KG1 (cell line): ENCODE measurements at places on chromosomes 4 and X.

GRCh38 chrX:45601052-45601451 lies 400.4 kb upstream of the DIPK2B start:
- no peak for DNase-seq

DNA sequence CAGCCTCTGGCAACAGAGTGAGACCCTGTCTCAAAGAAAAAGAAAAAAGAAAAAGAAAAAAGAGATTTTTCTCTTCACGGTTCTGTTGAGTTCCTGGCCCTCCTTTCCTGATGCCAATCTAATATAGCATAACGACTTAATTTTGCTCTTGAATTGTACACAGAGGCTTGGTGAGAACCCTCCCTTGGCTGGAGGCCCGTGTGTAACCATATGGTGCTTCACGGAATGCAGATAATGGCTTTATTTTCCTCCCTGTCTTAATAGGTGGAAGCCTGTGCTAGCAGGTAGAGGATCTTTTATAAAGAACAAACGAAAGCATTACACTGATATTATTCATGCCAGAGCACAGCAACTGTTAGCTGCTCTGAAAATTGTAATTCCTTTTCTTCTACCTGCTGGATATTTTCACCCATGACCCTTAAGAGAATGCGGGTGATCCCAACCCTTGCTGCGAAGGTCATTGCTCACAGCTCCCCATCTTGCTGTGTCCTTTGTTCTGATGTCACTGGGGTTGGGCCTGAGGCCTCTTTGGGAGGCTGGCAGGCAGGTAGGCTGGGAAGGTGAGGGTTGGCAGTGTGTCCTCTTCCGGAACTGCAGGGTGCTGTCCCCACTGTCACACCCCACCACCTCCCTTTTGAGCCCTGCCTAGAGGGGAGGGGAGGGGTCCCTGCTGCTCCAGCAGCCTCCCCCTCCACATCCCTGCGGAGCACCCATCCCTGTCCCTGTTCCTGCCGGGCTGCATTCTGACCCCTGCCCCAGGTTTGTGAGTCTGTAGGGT lies 83.8 kb upstream of the STOX2 start:
- DNase-seq: no peak

DNA sequence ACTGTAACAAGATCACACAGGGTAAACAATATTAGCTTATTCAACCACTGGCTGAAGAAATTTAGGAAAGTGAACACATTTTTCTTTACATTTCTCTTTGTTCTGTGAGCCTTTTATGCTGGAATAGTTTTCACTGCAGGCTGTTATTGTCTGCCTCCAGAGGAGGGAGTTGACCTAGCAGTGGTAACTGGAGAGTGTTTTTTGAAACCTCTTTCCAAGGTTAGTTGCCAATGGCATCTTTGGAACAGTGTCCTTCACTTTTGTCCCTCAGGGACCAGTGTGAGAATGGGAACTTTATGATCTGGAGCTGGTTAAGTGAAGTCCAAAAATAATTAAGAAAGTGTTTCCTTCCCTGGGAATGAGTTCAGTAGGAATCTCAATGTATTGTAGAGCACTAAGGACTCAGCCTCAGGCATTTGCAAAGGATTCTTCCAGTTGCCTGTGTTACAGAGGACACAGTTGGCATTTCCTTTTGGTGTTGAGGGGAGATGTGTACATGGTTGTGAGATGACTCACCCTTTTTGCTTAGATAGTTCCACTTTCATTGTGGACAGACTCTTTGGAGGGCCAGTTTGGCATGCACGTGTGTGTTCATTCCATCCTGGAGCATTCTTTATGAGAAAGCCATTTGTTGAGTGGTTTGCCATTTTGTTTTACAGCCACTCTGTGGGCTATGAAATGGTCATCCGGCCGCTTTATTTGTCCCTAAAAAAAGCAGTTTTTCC lies 61.3 kb downstream of the AR start:
- no peak for DNase-seq

DNA sequence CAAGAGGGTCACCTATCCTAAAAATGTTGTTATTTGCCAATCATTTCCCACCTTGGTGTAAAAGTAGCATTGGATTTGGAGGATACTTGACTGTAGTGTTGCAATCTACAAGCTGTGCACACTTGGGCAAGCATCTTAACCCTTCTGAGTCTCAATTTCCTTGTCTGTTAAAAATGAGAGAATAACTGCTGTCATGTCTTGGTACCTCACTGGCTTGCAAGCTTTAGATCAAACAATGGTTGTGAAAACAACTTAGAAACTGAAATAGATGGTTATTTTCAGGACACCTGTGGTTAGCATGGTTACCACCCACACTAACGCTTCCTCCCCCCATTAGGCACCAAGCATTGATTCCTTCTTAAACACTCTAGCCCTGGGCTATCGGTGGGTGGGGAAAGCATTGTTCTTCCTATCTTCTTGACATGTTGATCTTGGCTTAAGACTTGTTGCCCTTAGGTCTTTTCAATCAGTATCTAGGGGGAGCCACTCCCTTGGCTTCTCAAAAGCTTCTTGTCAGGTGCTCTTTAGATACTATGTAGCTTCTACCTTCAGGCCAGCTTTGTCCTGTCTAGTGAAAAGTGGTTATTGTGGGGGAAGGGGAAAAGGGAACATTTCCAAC lies 10.6 kb upstream of the AMOT start:
- DNase-seq: no peak

GRCh38 chrX:16138108-16138427 lies 14.7 kb downstream of the GRPR start:
- no peak for DNase-seq

- DNase-seq: no peak
Observed at GRCh38 chr4:141180991-141181761, 39.5 kb upstream of the ZNF330 start.

GRCh38 chr4:105878668-105879067 lies 16.6 kb upstream of the NPNT start:
- DNase-seq: no peak

DNA sequence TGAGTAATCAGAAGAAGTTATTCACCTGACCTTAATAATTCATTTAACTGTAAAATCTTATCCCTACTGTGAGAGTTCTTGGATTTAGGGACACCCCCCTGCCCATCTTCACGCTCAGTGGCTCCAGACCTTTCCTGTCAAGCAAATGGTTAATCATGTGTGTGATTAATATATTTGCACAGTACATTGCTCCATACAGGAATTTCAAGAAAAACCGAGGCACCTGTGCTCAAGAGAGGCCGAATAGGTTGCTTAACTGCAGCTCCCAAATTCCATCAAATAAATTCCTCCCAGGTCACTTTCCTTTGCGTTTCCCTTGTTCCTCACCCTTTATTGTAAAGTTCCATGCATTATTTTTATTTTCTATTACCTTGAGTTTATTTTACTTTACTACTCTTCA lies 119.5 kb downstream of the STOX2 start:
- DNase-seq: no peak

DNA sequence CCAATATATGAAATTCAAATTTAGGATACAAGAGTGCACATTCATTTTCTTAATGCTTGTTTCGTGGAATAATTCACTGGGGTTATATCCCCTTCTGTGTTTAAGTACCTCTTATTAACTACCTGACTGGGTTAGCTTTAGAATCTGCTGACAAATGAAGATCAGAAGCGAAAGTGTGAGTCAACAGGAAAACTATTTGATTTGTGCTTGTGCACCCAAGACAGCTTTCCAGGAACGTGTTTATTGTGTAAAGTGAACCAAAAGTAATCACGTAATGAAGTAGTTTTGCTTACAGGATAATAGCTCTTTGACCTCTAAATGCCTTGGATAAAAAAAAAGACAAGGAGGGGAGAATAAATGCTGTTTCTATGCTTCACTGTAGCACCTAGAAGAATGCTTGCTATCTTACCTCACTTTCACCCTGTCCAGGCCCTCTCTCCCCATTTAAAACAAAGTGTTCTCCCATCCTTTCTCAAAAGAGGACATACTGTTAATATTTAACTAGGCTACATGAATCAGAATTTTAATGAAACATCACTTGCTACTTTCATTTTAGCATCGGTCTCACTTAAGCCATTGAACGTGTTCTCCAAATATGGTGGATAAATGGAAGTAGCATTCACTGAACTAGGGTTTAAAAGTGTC lies 141.9 kb downstream of the THOC2 start:
- no peak for DNase-seq

DNA sequence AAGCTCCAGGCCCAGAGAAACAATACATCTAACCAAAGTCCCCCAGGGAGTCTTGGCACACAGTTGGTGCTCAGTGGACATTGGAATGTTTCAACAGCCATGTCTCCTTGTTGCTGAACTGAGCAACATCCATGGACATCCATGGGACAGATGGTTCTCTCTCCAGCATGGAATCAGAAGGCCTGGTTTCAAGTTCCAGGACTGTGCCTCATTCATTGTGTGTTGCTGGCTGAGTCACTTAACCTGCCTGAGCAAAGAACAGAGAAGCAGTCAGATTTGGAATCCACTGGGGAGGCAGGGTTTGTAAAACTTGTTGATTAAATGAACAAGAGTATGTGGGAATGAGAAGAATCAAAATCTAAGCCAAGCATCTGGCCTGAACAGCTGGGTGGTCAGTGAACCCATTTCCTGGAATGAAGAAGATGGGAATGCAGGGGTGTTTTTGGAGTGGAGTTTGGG lies 147.9 kb downstream of the CHIC2 start:
- DNase-seq: no peak

DNA sequence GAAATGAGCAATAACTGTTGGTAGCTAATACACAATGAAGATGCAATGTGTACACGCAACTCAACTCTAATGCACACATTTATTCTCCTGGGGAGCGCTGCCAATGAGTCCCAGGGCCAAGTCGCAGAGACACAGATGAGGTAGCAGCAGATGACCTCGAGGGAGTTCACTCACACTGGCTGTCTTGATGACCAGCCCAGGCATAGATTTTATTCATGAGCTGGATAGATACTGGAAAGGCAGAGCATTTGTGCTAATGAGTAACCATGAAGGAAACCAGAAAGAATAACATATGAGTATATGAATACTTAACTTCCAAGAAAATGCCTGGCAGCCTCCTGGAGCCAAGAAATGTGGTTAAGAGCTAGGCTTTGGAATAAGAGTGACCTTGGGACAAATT lies 42.3 kb downstream of the RASL11B start:
- no peak for DNase-seq

DNA sequence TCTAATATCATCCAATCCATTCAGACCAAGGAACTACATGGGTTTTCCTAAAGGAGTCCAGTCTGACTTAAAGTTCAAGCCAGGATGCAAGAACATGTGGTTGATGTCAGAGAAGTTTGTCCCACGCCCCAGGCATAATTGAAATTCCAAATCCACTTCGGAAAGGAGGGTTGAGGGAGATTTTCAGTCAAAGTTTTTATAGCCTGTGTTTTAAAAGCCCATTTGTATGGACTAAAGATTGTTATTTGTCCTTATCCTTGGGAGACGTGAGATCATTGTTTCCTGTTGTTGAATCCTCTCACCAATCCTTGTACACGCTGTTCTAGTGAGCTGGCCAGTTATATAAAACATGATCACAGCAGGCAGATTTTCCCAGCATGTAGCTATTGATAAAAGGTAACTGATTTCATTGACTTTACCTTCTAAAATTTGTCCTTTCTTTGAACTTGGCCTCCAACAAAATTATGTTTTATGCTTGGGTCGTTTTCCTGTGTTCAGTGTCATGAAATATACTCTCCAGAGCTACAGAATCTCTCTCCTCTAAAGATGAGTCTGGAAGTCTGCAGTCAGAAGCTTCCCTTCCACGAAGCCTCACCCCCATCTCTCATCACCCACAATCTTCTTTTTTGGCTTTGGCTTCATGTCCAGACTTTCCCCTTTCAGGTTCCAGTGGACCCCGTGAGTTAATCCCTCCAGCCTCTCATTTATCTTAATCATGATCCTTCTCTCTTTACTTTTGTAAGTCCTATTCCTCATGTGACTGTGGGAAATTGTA lies 92.9 kb downstream of the ATP10D start:
- DNase-seq: no peak

DNA sequence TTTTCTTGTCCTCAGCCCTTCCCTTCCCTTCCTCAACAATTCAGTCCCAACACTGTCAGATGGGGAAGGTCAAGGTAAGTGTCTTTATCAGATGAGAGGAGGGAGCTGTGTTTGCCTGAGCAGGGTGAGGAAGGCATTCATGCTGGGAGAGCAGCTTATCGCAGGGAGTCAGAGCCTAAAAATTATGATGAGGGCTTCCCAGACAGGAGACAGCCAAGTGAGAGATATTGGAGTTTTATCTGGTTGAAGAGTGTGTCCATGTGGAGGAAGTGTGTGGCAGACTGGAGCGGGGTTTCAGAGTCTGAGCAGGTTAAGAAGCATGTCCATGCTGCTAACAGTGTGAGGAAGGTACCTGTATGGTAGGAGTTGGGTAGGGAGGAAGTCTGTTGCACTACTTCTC lies 18.4 kb downstream of the BEX4 start:
- no peak for DNase-seq

DNA sequence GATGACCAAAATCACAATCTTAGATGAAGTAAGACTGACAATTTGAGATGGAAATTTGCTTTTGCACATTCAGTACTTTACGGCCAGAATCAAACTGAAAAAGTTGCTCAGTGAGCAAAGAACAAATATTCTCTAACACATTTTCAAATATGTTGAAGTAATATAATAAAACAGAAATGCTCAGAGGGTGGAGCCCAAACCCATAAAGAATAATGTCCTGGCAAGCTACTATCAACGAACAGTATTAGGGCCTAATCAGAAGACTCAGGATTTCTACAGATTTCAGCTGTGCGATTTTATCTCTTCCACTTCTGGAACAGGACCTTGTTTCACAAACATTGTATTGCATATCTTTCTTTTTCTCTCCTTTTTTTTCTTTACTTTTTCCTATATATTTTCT lies 505.0 kb downstream of the TECRL start:
- DNase-seq: no peak

GRCh38 chr4:1596393-1596792 lies 87.7 kb downstream of the FAM53A start:
- DNase-seq: no peak

DNA sequence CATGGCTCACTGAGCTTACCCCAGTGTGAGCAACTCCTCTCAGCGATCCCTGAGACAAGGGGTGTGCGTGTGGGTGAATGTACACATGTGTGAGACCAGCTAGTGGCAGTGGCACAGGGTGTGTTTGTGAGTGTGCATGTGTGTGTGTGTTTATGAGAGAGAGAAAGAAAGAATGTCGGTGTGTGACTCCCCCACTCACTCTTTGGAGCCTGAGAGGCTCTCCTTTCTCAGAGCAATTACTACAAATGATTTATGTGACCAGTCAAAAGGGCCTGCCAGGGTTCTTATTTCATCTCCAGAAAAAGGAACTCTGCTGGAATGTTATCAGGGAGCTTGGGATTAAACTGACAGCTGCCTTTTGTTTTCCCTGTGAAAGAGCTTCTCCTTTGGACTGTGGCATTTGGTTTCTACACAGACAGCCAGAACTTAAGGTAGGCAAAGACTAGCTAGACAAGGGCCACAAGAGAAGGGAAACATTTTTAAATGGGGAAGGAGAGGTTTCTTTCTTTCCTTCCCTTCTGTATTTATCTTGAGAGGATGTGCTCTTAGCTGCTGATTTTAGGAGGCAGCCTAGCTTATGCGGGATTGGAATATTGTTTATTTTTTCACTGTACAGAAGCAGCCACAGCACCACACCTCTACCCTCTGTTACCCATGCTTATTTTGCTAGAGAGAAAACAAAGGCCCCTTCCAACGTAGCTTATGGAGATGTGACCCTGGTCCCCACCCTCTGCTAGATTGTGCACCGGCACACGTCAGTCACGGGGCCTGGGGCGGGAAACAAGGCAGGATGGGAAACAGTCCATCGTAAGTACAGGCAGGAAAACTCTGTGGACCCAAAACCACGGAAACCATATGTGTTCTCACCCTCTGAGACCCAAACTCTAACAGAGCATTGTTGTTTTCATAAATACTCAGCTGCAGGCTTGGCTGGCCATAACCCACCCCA lies 143.5 kb downstream of the MGST2 start:
- DNase-seq: no peak

- DNase-seq: no peak
Observed at GRCh38 chr4:53781629-53782457, 190.6 kb upstream of the LNX1 start.
